ENCODE measurements at places on chromosomes 6 and 20.

GRCh38 chr20:25076201-25076600 is 5.7 kb downstream of the VSX1 start:
- DNase-seq = no peak

DNA sequence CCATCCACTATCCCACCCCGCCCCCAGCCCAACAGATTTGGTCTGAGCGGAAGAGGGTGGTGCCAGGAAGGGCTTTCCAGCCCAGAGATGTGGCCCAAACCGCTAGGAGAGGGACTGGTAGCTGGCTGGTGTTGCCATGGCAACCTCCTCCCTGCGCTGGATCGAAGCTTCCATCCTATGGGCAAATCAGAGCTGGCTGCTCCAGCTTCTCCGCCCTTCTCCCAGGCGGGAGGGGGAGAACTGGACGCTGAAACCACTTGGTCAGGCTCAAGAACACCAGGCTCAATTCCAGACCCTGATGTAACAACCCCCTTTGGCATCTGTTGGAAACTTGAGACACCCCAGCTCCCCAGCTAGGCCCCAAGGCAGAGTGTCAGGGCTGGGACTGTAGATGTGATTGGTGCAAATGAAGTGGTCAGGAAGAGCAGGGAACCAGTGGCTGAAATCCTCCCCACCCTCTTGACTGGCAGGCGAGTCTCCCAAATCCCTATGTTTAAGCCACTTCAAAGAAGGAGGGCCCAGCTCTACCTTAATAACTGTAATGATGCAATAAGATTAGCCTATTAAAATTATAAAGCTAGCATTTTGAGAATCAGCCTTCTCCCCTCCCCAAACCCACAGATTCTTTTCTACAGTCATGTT is 4.2 kb downstream of the RIMS4 start:
- no peak for DNase-seq

DNA sequence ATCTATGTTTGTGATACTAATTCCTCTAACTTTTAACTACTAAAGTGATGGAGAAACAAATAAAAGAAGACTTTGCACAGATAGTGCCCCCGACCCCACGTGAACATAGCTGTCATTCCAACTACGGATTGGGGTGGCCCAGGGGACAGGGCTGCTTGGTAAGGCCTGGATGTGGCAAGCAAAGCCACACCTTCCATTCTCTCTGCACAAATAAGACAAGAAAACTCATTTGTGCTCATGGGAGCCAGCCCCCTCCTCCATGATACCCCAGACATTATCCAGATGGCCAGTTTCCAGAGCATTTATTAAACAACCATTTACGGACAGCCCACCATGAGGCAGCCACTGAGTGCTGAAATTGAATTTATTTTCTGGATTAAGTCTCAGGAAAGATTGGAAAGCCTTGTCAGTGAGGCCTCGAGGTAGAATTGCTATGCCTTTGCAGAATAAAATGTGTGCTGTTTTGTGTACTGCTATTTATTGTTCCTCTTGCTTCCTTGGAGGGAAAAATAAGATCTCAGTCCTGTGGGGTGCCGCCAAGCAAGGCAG is 151.2 kb downstream of the UNC5CL start:
- no peak for DNase-seq

DNA sequence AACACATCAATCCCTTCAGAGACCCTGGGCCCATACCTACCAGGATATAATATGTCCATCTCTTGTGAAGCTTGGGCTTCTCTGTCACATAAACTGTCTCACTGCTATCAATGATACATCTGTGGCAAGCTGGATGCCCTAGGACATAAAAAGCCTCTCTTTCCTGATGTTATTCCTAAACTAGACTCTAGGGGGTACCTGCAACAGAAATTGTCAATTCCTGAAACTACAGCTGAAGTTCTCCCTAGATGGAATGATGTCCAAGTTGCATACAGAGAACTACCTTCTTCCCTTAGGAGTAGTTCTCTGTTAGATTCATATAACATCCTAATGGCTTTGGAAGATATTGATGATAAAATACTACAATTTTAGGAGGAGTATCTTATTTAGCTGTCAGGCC is 35.8 kb downstream of the TBX18 start:
- DNase-seq = no peak

DNA sequence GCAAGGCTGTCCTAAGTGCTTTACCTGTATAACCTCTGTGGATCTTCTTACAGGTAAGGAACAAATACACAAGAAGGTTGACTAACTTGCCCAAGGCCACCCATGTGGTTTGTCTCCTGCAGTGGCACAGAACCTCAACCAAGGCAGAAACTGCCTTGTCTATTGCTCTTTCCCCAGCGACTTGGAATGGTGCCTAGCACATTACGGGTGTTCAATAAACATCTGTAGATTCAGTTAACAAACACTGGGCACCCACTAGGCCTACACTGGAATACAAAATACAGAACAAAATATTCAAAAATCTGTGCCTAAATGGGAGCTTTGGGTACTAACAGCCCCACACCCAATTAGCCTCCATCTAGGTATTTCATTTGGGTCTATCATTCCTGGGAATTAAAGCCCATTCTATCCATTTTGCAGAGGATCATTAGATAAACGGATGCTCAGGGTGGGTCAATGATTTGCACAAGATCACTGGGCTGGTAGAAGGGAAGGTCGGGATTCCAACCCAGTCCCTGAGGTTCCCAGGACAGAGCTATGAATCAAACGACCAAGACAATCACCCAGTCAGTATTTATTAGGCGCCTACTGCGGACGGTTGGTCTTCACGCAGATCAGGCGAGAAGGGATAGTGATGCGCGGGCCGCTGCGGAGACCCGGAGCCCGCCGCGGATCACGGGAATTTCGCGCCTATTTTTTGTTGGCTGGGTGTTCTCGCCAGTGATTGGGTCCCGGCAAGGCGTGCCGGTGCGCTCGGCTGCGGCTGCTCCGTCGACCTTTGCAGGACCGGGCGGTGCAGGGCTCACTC is at the start of gene STK35:
Gene STK35, plus strand, starts transcription at position 771 of the 808 bp plus-strand sequence. CDS start 55 bp downstream, outside the sequence.
- no peak for DNase-seq

DNA sequence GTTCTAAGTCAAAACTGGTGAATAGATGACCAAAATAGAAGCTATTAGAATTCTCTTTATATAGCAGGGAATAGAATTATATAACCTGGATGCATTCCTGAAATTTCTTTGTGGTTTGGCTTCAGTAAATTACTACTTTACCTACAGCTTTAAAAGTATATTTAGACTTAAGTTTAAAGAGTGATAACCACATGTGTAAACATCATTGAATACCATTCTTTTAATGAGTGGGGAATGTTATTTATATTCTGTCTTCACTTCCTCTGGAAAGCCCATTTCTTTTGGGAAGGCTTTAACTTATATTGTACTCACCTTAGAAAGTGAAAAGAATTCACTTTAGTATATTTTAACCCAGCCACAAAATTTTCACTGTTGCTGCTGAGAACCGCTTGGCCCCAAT is 39.1 kb downstream of the PLEKHG1 start:
- DNase-seq = no peak

DNA sequence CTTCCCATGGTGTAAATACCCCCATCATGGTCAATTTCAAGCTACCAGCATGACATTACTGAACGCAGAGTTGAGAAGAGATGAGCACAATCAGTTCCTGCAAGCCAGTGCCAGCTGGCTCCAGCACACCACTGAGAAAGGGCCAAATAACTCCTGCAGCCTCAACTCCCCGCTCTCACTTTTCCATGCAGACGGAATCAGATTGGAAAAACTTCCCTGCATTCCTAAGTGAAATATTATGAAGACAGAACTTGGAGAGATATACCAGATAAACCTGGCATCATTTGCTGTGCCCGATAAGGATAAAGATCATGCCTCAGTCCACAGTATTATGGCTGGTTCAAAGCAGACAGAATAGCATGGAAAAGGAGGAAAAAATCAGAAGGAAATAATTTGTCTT is 56.7 kb downstream of the FILIP1 start:
- DNase-seq = no peak

GRCh38 chr6:138116661-138116999 is 9.4 kb upstream of the PERP start:
- no peak for DNase-seq

DNA sequence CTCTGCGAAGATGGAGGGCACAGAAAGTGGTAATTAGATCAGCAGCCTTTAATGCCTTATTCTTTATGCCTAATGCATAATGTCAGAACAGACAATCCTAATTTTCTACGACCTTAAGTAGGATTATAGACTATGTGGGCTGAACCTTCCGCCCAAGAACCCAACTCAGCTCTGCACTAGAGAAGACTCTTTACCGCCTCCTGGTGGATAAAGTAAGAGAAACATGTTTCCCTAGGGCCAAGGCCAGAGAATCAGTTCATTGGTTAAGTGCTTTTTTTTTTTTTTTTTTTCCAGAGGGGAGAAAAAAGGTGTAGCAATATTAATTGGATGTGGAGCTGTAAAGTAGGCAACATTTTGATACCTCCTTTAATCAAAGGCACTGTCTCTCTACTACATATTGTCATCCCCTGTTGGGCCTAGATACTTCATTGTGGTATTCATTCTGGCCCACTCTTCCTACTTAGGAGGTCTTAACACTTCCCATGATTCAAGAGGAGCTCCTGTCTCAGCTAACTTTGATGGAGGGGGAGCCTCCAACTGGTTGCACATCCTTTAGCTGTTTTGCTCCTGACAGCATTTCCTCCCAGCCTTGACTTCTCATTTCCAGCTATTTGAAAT is 124.9 kb upstream of the NRN1 start:
- no peak for DNase-seq

- no peak for DNase-seq
Measured at GRCh38 chr6:110356778-110357177, 1.4 kb downstream of the METTL24 start.

- DNase-seq = no peak
Measured at GRCh38 chr6:121614115-121614514, 178.7 kb downstream of the GJA1 start.

- no peak for DNase-seq
Measured at GRCh38 chr6:34082864-34083626, 62.8 kb downstream of the GRM4 start.

- DNase-seq = no peak
Measured at GRCh38 chr6:28282926-28283325, 1.6 kb downstream of the PGBD1 start.

GRCh38 chr6:140379919-140380318 is 1005.5 kb upstream of the CITED2 start:
- DNase-seq = no peak

- no peak for DNase-seq
Measured at GRCh38 chr6:168624540-168624939, 183.6 kb downstream of the SMOC2 start.

DNA sequence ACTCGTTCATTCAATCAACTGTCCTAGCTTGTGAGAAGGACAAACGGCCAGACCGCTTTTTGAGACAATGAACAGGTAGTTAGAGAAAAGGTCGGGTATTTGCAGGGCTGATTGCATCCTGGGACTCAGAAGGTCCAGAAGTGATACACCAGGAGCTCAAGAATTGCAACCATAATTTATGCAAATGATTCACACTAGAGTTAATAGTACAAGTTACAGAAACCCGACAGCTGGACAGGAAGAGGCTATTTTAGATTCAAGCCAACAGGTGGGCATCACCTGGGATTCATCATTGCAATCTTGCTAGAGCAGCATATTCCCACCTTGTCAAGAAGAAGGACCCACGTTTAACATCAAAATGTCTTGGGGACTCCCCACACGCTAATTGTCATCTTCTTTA is 83.5 kb downstream of the TNFAIP3 start:
- DNase-seq = no peak

GRCh38 chr20:55760586-55760985 is 244.7 kb downstream of the CBLN4 start:
- DNase-seq = no peak

DNA sequence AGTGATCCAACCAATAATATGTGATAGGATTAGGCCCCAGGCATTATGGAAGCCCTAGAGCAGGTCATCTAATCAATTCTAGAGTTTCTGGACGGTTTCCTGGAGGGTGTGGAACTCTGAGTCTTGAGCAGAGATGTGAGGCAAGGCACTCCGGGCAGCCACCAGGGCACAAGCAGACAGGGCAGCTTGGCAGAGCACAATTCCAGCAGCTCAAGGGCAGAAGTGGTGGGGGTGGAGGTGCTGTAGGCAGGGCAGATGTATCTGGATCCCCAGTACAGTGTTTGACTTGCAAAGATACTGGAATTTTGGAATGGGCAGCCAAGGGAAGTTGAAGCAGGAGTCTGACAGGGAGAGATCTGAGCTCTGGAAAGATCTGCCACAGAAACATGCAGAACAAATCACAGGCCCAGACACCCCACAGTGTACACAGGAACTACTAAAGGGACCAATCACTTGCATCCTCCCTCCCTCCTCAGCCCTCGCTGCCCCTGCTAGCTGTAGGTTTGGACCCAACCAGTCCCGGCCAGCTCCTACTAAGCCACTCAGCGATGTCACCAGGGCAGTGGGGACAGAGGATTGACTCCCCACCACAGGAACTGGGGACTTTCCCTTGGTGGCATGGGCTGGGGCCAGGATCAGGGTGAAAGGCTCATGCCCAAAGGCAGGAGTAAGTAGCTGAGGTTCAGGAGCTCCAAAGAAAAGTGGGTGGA is 47.0 kb downstream of the TFEB start:
- no peak for DNase-seq

Data from stimulated activated naive CD4-positive, alpha-beta T cell treated with Interleukin-2 at 50 U/mL for 16 hours (primary cell).